Activated T-cell treated with anti-CD3 and anti-CD28 coated beads, Interleukin-2, amount 50 U/mL, for 72 hours (primary cell): ENCODE measurements at places on chromosomes 6 and 20. TPM values are rescaled to one million over a fixed set of nuclear protein-coding genes. Genes with fewer than 3 reads are reported as not detected.

C2 gene
- total RNA-seq = 3.4 TPM

TRIM15 gene
- 0.95 TPM for total RNA-seq

GRCh38 chr6:164827537-164827936, 481.9 kb downstream of the C6orf118 start:
- no peak for DNase-seq

- DNase-seq = no peak
Observed at GRCh38 chr6:104281370-104281769, 578.3 kb downstream of the HACE1 start.

DNA sequence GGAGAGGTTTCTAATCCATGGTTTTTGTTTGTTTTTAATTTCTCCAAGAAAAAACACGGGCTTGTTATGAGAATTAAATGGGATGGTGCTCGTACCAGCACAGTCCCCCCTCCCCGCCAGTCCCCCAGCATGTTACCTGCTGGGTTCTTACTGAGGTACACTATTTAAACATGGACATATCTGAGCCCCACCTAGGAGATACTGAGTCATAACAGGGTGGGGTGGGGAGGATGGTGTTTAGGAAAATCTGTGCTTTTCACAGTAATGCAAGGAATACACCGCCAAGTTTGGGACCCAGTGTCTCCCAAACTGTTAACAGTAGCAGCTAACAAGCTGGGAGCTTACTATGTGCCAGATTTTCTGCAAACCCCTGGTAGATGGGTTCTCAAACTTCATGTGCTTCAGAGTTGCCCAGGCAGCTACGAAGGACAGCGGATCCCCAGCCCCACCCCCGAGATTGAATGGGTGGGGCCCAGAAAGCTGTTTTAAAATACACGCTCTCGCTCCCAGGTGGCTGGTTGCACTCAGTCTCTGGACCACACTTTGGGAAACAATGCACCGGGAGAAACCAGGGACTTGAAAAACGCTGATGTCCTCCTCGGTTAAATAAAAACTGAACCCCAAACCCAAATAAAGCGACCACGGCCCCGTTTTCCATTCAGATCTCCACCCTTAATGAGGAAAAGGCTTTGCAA, 995 bp downstream of the ZFP64 start:
- DNase-seq = peak; percentile 47

- no peak for DNase-seq
Observed at GRCh38 chr6:14294270-14294951, 176.8 kb downstream of the CD83 start.

DNA sequence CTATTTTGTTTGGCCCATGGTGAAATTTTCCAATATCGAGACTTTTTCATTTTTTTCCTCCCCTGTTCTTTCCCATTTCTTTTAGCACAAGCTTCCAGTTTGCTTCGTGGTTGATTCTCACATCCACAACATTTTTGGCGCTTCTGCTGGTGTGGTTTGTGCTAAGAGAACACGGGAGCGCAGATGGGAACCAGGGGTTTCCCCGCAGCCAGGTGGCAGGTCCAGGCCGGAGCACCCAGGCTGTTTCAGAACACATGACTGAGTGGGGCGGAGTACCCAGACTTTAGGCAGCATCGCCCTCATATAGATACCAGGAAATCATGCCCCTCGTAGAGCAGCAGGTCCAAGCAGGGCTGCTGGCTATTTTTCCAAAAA, 58.0 kb downstream of the SYTL3 start:
- DNase-seq = no peak
